ENCODE measurements at places on chromosomes 7 and 10.

DNA sequence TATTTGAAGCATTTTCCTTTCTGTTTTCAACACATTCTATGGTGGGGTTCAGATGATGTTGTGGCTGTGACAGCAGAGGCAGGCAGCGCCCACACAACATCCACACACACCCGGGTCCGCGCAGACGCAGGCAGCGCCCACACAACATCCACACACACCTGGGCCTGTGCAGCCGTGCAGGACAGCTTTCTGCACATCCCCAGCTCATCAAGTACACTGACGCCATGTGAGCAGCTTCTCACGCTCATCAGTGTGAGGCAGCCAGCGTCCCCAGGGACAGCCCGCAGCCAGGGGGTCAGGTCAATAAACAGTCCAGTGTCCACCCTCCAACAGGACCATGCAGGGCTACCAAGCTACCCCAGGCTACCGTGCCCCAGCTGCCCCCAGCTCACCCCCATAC, 272.8 kb upstream of the TCERG1L start:
- no peak for DNase-seq

DNA sequence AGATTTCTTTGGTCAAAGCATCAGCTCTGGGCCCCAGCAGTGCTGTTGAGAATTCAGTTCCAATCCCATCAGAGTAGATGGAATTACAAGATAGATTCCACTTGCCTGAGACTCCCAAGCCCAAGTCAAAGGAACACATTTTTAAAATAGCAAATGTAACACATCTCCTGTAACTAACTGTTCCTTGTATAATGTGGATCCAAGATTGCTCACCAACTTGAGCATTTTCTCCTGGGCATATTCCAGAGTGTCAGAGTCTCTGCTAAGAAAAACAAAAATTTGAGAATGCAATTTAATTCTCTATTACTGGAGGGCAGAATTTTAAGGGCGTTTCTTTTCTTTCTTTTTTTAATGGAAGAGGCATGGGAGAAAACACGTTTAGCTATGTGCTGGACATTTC, 136.7 kb downstream of the NEBL start:
- DNase-seq: no peak

- DNase-seq: no peak
Observed at GRCh38 chr7:48351900-48352299, 180.6 kb downstream of the ABCA13 start.

DNA sequence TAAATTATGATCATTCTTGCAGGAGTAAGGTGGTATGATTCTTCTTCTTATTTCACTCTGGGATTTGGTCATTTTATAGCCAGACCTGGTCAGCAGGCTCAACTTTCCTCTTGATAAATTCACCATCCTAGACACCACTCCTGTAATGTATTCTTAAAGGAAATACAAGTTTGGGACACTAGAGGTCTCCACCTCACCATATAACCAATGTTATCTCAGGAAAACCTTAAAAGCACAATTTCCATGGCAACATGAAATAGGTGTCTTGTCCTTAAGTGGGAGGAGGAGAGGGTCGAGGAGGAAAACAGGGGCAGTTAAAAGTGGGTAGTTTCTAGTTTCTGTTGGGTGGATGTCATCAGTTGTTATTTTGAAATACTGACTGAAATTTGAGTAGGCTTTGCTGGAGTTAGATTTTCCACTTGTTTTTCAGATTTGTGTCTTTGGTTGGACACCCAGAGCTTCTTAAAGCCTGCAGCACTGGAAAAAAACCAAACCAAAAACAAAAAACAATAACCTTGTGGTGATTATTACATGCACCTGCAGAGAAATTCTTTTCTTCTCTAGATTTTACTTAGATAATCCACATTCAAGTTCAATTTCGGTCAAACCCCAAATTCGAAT, 163.1 kb downstream of the PRKCQ start:
- DNase-seq: peak; percentile 68

GRCh38 chr7:16431646-16432424, 10.5 kb upstream of the CRPPA start:
- DNase-seq: peak; percentile 36

- DNase-seq: no peak
Observed at GRCh38 chr10:16459423-16459939, 22.7 kb downstream of the PTER start.

DNA sequence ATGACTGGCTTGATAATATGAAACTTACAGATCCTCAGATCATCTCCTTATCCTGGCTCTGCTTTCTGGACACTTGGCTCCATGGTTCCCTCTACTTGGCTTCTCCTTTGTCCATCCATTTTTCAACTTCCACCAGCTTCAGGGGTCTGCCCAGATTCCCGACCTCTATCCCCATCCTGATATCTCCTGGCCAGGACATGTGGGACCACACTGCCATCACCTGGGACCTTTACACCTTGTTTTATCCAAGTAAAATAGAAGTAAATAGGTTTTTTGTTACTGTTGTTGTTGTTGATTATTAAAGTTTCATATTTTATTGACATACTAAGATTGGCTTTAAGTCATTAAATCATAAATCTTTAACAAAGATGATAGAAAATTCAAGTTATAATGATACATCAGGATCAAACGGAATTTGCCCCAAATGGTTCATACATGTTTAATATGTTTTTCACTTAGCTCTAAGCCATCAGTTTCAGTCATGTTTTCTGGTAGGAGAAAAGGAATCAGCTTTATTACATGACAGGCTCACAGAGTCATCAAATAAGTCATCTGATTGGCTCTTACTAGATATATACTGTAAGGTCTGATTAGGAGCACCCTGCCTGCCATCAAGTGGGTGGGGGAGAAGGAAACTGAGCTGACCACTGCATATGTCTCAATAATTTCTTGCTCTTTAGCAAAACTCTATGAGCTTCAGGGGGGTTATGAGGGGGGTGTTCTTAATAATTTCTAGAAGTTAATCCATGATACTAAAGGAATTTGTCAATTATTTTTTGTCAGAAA, 111.5 kb upstream of the AHR start:
- DNase-seq: no peak

GRCh38 chr10:3264161-3264761, 91.7 kb upstream of the PITRM1 start:
- DNase-seq: no peak

GRCh38 chr10:73893426-73893825, 17.5 kb upstream of the PLAU start:
- no peak for DNase-seq

DNA sequence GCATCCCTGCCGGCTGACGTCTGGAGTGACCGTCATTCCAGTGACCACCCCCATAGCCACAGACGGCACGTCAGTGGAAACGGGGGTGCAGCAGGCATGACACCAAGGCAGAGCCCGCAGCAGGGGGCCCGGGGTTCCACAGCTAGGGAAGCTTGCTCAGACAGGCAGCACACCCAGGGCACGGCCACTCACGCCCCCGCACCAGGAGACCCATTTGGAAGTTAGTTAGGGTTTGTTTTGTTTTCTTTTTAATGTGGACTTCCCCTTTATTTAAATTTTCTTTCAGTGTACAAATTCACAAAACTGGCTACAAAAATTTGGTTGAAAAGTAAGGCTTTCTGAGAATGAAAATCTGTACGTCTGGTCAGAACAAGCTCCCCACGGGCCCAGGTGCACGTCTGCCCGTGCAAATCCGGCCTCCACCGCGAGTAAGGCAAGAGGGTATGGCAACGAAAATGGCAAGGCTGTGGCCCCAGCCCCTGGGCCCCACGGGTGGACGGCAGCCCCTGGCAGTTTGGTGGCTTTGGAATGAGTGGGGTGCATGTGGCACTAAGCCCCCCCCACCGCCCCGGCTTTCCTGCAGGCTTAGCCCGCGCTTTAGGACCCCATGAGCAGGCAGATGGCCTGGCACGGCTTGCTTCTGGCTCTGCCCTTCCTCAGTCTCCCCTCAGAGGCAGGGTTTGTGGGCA, 124.2 kb downstream of the FAM53B start:
- DNase-seq: no peak
